ENCODE measurements at places on chromosomes 16 and 17.

GRCh38 chr17:50137042-50137441, 7.1 kb upstream of the SAMD14 start:
- no peak for DNase-seq

- no peak for DNase-seq
These were observed 2.4 kb upstream of the PSMC3IP start for GRCh38 chr17:42579794-42580551.

DNA sequence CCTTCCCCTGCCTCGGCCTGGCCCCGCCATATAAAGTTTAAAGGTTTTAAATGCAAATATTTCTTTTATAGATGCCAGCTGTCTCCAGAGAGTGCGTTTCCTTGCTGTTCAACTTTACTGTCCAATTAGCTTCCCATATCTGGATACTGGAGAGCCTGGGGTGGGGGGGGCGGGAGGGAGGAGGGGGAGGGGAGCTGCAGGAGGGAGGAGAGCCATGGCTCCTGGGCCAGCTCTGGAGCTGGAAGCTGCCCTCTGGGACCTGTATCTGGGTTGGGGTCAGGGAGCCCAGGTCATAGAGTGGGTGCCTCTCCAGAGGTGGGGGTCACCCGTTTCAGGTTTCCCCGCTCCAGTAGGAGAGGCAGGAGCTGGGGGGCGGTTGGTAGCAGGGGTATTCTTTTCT, 6.2 kb upstream of the GSE1 start:
- DNase-seq, result no peak

- DNase-seq, result no peak
These were observed 71.4 kb downstream of the GNAO1 start for GRCh38 chr16:56262551-56263245.

- DNase-seq, result no peak
These were observed 788 bp upstream of the EXOC3L1 start for GRCh38 chr16:67190448-67191399.

Data from astrocyte of the spinal cord (primary cell).